ENCODE measurements at places on chromosomes 7 and 10.

- DNase-seq, result no peak
These were observed 808.4 kb downstream of the NXPH1 start for GRCh38 chr7:9241826-9242225.

DNA sequence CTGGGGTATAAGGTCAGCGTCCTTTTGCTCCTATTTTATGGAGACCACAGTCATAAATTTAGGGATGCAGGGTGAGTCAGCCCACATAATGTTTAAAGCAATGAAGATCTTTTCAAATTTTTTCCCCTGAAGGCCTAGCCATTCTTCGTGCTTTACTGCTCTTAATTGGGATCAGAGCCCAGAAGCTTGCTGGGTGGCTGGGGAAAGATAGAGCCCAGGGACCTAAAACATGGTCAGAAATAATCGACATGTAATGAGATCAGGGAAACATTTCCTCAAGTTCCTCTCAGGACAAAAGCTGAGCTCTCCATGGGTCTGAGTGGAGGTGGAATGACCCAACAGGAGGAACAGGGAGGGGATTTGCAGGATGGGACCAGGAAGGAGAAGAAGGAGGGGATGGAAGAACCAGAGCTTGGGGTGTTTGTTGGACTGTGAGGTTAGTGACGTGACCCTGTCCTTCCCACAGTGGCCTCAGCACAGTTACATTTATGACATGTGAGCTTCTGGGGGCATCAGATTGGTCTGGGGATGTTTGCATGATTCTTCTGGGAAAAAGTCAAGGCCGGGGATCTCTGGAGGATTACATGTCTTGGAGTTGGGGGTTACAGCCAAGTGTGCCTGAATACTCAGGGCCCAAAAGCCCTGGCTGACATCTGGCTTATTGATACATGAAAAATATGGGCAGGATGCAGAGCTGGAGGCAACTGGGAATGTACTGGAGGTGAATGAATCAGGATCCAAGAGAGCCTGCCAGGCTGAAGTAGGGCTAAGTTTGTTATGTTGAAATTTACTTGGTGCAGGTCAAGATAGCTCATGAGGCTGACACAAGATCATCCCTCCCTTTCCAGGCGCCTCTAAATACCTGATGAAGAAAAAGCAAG, 477.9 kb downstream of the RPS24 start:
- DNase-seq, result no peak

DNA sequence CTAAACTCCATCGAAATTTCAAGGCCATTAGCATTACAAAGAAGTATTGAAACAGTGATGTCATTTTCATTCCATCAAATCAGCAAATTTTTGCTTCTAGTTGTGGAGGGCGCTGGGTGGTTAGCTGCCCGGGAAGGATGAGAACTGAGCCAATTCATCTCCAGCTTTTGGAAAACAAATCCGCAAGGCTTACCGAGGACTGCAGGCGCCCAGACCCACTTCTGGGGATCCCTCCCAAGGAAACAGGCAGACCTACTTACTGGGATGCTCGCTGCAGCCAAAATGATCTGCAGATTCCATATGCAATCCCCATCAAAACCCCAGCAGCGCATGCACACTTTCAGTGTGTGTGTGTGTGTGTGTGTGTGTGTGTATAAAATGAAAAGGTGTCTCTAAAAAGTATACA, 19.2 kb downstream of the TNRC18 start:
- DNase-seq, result no peak

DNA sequence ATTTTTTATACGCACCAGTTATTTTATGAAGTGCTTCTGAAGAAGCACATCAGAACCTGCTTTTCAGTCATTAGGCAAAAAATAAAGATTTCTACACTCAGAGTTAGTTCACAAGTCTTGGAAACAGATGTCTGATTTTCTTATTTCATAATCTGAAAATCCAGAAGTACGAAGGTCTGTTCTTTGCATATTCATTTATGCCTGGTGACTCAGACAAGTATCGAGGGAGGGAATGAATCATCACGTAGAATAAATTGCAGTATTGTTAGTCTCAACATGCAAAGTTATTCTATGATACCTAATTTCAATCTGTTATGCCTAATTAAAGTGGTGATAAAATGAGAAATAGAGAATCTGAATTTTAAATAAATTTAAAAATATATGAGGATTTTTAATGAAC, 113.6 kb upstream of the SEM1 start:
- no peak for DNase-seq

GRCh38 chr10:12549297-12549696, 199.9 kb downstream of the CAMK1D start:
- DNase-seq, result no peak

- DNase-seq, result no peak
These were observed 91.2 kb upstream of the CCZ1B start for GRCh38 chr7:6917258-6917657.

GRCh38 chr10:120103738-120104560, 211.4 kb downstream of the SEC23IP start:
- no peak for DNase-seq

Measured in stimulated activated CD8-positive, alpha-beta memory T cell treated with anti-CD3 and anti-CD28 coated beads, Interleukin-12 subunit alpha, Interleukin-12 subunit beta, amount 100 ng/mL, for 1 hour (primary cell).